OCI-LY7 (cell line): ENCODE measurements at places on chromosomes 3 and 15. TPM values are rescaled to one million over a fixed set of nuclear protein-coding genes. Genes with fewer than 3 reads are reported as not detected.

The MYLK gene
- total RNA-seq = not detected in 2 replicates

The SEMA3F gene
- total RNA-seq = 0.18 and 0.84 TPM in 2 replicates

The SELENOS gene
- total RNA-seq = 36.1 and 36.5 TPM in 2 replicates

The ITIH1 gene
- not detected in 2 replicates for total RNA-seq

The THOC7 gene
- total RNA-seq = 101 and 103 TPM in 2 replicates

The GMNC gene
- not detected in 2 replicates for total RNA-seq

The HRH1 gene
- not detected in 2 replicates for total RNA-seq

The CCR8 gene
- total RNA-seq = not detected in 2 replicates

The ALDH1A3 gene
- total RNA-seq = not detected in 2 replicates

The IQCF5 gene
- not detected in 2 replicates for total RNA-seq

The COL6A6 gene
- not detected in 2 replicates for total RNA-seq

The DPPA4 gene
- not detected in 2 replicates for total RNA-seq

DNA sequence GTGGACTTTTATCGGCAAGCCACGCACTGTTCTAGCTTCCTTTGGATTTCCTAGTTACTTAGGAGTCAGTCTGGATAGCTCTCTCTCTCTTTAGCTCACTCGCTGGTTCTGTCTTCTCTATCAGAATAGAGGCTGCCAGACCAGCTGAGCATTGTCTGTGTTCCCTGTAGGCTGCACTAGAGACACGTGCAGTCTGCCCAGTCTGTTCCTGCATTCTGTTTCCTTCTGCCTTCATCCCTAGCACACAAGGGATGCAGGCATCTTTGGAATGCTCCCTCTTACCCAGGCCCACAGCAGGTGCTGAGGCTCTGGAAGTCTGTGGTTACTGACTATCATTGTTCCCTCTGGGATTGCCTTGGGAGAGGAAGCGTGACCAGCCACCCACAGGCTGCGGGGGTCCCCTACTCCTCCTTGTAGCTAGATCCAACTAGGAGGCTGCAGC is 322.8 kb downstream of the ZNF621 start:
- DNase-seq = no peak

DNA sequence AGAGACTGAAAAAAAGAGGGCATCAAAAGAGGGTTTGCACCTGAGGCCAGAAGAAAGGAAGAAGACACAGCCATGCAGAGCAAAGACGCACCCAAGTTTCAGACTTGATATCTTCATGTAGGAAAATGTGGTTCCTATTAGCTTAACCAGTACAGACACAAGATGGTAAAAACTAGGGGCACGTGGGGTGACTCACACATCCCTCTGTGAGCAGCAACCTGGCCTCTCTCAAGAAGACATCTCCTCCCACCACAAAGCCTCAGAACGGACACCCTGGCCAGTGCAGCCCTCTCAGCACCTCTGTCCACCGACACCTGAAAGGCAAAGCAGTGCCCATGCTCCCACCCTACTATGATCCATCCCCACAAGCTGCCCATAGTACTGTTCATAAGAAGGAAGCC is 33.3 kb downstream of the GLB1 start:
- peak; percentile 60 for DNase-seq

- no peak for DNase-seq
These were observed 10.5 kb downstream of the SEMA4B start for GRCh38 chr15:90211440-90212143.

DNA sequence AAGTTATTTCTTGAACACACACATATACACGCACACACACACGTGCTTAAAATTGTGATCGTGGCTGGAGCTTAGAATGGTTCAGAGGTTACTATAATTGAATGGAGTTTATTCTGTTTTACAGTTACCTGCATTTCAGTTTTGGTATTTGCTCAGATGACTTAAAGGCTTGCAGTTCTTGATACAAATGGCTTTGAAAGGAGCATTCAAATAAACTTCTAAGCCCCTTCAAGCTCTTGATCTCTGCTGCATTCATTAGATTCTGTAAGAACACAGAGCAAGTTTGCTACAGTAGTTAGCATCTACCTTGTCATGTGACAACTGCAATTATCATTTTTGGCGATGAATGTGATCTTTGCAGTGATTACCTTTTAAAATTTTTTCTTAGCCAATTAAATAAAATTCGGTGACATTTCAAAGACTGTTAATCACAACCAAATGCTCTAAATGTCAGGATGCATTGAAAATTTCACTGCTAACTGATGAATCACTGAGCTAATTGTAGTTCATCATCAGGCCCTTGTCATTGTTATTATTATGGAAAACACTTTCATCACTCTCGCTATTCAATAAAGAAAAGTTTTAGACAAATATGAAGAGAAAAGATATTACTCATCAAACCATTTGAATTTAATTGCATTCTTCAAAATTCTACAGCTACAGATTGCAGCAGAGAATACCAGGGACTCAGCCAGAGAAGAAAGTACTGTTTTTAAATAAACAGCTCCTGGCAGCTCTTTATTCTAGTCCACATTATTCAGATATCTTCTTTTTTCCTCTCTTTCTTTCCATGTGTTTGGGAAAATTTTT is 296.1 kb downstream of the LRTM1 start:
- no peak for DNase-seq

DNA sequence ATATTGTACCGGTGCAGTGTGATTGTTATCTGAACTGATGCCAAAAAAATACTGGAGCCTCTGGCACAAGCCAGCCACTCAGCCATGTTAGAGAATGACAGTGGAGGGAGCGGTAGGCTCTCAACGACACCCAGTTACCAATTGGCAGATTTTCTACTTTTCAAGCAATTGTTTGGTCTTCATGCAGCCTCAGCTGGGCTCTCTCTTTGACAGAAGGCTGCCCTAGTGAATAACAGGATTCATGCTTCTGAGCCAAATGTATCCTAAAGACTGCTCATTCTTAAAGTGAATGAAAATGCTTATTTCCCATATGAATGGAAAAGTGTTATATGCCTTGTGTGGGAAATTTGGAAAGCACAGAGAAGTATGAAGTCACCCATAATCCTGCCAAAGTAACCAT is 261.2 kb upstream of the TRIM42 start:
- DNase-seq = no peak

- no peak for DNase-seq
These were observed 118.2 kb upstream of the MRPL3 start for GRCh38 chr3:131620977-131621376.

- DNase-seq = peak; percentile 58
These were observed 1.1 kb downstream of the HES1 start for GRCh38 chr3:194137008-194137505.

GRCh38 chr15:91022832-91023129 is 387 bp upstream of the VPS33B start:
- DNase-seq = no peak

GRCh38 chr15:42329161-42329560 is 30.1 kb upstream of the CAPN3 start:
- DNase-seq = no peak

DNA sequence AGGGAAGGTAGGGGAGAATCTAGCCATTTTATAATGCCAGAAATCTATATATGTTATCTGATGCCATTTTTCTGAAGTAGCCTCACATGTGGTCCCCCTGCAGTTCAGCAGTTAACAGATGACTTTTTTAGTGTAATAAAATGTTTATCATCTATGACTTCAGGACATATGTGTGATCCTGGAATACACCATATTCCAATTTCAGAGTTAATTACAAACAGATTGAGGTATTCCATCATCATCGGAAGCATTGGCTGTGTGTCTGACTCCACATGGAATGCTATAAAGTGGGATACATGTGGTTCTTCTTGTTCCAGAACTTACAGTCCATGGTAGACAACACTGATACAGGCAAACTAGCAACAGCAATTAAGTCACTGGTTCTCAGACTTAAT is 45.9 kb upstream of the LIMD1 start:
- no peak for DNase-seq

- DNase-seq = no peak
These were observed 99.7 kb upstream of the AGBL1 start for GRCh38 chr15:85979929-85980328.

- no peak for DNase-seq
These were observed 39.2 kb upstream of the POLR2M start for GRCh38 chr15:57667171-57667849.

- DNase-seq = no peak
These were observed 44.6 kb downstream of the FNDC3B start for GRCh38 chr3:172083995-172084409.

- no peak for DNase-seq
These were observed 122.3 kb downstream of the CHRNA7 start for GRCh38 chr15:32152574-32152973.

- DNase-seq = no peak
These were observed 762.2 kb upstream of the ALCAM start for GRCh38 chr3:104604326-104605010.

DNA sequence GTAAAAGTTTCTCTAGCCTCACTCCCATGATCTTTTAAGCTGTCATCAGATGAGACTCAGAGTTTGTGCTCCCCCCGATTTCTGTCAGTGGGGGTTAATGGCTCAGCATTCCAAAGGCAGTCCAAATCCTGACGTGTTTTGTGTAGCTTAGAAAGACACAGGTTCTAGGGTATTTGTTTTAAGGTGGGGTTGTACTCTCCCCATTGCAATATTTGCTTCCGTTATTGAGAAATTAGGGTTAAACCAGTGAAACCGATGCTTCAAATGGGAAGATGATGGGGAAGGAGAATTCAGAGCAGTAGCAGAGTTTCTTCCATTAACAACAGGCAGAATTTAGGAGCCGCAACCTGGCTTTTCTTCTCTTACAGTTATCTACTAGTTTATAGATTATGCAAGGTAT is 3.4 kb downstream of the PIGB start:
- DNase-seq = no peak

- peak; percentile 10 for DNase-seq
These were observed 34.6 kb downstream of the BTD start for GRCh38 chr3:15636028-15636709.

- DNase-seq = peak; percentile 52
These were observed 589 bp downstream of the HERC1 start for GRCh38 chr15:63833021-63833696.

DNA sequence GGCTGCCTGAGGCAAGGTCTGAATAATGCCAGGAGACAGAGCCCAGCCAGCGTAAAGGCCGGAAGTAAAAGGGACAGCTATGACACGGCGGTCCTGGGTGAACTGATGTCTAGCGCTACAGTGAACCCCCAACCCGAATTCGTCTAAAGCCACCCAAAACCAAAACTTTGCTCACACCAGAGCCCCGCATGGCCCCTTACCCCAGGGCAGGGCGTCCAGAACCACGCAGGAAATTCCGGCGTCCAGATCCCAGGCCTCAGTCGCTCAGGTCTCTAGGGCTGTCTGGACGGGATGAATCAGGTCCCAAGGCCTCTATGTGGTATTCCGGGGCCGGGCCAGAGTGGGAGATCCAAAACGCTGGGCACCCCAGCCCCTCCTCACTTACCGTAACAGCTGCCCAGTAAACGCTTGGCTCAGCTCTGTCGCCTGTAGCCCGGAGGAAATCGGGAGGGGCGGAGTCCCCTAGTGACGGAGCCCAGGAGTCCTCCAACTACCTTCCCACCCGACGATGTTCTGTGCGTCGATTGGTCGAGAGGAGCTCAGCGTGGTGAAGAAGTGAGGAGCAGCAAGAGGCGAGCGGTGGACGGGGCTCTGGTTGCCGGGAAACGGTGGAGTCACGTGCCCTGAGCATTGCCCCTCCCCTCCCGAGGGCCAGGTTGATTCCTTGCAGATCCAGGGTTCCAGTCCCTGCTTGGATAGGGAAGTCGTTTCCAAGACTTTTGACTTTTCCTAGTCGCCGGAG is at the start of gene CCDC32:
TSS of gene CCDC32 (minus strand) at position 452 of the 742 bp plus-strand sequence. CDS start 2,027 bp downstream, outside the sequence.
- DNase-seq = peak; percentile 98

DNA sequence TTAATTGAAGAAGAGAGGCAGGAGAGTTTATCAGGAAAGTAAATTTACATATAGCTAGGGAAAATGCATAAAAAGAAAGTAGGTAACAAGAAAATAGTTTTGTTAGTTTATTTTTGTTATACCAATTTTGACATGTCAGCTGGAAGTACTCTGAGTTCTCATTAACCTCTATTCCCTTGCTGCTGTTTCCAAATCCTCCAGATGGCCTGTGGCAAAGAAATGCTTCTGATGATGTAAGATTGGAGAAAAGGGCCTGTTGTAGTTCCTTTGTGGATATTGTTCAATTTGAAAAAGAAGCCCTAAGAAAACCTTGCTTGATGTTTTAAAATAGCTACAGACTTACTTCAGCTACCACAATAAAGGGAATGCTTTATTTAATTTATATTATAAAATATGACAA is 192.9 kb upstream of the SLITRK3 start:
- no peak for DNase-seq

GRCh38 chr3:78140274-78140673 is 1100.4 kb downstream of the ROBO2 start:
- DNase-seq = no peak

DNA sequence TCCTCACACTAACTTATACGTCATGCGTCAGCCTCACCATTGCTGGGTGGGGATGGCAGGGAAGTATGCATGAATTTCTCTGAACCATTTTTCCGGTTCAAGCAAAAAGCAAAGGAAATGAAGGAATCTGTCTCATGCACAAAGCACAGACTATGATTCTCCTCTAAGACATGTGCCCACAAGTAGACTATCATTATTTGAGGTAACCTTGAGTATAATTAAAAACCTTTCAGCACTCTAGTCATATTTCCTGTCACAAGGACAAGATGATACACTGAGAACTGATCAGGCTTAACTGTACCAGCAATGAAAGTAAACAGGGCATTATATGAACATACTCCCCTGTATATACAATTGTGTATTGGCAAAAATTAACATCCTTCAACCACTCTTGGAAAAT is 56.7 kb upstream of the TSC22D2 start:
- DNase-seq = no peak

DNA sequence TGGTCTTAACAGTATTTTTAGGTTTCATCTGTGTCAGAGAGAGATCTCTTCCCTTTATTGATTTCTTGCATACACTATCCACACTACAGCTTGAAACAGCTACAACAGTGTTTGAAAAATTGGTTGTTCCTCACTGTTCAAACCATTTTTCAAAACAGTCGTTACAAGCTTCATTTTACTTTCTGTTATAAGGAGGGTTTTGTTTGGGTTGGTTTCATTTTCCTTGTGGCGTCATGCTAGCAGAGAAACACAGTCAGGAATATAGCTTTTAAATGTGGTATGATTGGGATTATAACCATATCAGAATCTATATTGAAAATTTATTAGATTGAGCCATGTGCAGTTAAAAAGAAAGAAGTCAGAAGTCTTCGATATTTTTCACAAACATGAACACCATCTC is 400.6 kb downstream of the ZBTB20 start:
- DNase-seq = no peak

DNA sequence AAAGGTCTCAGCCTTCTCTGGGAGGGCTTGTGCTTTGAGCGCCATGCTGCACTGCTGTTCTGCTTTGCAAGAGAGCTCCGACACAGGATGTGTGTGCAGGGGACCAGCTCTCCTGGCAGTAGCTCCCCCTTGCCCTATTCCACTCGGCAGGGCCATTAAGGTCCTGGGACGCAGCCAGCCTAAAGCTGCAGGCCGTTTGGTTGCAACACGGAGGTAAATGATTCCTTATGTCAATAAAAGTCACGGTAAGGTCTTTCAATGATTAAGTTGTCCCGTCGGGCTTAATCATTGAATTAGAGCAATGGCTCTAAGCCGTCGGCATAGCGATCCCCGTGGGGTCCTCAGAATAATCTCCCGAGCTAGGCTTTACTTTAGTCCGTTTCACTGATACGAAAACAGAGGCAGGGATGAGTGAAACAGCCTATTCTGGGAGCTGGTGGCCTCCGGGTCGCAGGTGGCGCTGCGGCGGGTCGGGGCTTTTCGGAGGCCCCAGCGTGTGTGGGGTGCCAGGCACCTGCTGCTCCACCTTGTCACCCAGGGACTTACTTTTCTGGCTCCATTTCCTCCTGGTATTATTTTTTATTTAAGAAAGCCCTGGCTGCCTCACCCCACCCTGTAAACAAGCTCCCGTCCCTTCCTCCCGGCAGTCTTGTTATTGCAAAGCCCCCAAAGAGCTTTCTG is 525.2 kb downstream of the OCA2 start:
- no peak for DNase-seq
